Right ventricle myocardium inferior (tissue), 1 donor: ENCODE measurements at places on chromosomes 12 and 14. TPM values are rescaled to one million over a fixed set of nuclear protein-coding genes. Genes with fewer than 3 reads are reported as not detected.

DNA sequence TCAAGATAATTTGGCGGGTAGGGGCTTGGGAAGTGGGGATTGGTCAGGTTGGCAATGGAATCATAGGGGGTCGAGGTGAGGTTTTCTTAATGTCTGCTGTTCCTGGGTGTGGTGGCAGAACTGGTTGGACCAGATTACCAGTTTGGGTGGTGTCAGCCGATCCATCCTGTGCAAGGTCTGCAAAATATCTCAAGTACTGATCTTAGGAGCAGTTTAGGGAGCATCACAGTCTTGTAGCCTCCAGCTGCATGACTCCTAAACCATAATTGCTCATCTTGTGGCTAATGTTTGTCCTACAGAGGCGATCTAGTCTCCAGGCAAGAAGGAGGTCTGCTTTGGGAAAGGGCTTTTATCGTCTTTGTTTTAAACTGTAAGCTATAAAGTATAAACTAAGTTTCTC, 868.4 kb downstream of the DIO2 start:
- no peak for DNase-seq

DNA sequence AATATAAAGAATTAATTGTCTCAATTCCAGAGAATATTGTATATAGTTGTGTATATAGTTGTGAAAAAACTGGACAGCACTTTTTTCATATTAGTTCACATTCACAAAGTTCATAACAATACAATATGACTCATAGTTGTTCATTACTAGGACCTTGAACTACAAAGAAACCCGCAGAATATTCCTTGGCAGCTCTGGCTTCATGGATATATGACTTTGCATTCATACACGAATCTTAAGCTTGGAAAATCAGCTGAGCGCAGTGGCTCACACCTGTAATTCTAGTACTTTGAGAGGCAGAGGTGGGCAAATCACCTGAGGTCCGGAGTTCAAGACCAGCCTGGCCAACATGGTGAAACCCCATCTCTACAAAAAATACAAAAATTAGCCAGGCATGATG, 38.1 kb upstream of the PCED1B start:
- DNase-seq = no peak

DNA sequence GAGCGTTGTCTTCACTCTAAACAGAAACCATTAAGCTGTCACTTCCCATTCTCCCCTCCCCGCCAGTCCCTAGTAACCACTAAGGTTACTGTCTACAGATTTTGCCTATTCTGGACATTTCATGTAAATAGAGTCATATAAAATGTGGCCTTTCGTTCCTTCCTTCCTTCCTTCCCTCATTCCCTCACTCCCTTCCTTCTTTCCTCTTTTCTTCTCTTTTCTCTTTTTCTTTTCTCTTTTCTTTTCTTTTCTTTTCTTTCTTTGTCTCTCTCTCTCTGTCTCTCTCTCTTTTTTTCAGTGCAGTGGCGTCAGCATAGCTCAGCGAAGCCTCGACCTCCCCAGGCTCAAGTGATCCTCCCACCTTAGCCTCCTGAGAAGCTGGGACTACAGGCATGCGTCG, 37.8 kb downstream of the HCAR2 start:
- DNase-seq = no peak

SMCO2 gene
- total RNA-seq = not detected

DNA sequence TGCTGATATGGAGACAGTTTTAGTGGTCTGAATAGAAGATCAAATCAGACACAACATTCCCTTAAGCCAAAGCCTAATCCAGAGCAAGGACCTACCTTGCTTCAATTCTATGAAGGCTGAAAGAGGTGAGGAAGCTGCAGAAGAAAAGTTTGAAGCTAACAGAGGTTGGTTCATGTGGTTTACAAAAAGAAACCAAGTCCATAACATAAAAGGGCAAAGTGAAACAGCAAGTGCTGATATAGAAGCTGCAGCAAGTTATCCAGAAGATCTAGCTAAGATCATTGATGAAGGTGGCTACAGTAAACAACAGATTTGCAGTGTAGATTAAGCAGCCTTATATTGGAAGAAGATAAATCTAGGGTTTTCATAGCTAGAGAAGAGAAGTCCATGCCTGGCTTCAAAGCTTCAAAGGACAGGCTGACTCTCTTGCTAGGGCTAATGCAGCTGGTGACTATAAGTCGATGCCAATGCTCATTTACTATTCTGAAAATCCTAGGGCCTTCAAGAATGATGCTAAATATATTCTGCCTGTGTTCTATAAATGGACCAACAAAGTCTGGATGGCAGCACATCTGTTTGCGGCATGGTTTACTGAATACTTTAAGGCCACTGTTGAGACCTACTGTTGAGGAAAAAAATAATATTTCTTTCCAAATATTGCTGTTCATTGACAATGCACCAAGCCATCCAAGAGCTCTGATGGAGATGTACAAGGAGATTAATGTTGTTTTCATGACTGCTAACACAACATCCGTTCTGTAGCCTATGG, 361.0 kb downstream of the DPF3 start:
- DNase-seq = no peak

ESR2 gene
- total RNA-seq = 0.78 TPM

DNA sequence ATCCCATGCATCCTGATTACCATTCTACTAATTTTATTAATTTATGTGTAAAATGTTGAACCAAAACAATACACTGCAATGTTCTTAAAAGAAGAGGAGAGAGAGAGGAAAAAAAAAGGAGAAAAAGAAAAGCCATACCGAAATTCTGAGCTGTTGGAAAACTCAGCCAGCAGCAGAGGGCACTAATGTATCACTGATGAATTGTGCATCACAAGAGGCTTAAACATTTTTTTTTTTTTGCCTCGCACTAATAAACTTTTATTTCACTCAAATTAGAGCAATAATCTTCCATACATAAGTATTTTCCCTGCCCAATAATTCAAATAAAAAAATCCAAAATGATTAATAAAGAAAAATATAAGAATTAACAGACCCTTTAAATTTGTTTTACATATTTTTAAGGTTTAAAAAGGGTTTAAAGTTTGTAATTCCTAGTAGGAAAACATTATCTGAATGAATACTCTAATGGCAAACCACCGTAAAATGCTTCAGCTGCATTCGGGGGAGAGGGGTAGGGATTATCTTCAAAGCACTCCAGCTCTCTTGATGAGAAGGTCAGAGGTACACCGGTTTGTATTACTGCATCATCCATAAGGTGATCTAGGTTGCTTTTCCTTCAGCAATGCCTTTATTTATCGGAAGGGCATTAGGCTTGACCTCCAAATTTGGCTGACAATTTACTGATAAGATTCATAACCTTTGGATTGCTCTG, 41.9 kb downstream of the ATP23 start:
- no peak for DNase-seq

DNA sequence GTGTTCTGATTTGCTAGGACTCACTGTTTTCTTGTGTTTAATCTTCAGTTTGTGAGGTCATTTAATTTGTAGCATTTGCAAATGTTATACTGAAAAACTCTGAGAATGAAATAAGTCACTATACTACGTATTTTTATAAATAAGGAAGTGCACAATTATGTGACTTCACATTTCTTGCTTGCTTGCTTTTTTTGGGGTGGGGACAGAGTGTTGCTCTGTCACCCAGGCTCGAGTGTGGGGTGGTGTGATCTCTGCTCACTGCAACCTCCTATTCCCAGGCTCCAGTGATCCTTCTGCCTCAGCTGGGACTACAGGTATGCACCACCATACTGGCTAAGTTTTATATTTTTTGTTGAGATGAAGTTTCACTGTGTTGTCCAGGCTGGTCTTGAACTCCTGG, 32.7 kb downstream of the RBM25 start:
- no peak for DNase-seq
